ENCODE measurements at places on chromosomes 12 and 14. TPM values are rescaled to one million over a fixed set of nuclear protein-coding genes. Genes with fewer than 3 reads are reported as not detected.

DNA sequence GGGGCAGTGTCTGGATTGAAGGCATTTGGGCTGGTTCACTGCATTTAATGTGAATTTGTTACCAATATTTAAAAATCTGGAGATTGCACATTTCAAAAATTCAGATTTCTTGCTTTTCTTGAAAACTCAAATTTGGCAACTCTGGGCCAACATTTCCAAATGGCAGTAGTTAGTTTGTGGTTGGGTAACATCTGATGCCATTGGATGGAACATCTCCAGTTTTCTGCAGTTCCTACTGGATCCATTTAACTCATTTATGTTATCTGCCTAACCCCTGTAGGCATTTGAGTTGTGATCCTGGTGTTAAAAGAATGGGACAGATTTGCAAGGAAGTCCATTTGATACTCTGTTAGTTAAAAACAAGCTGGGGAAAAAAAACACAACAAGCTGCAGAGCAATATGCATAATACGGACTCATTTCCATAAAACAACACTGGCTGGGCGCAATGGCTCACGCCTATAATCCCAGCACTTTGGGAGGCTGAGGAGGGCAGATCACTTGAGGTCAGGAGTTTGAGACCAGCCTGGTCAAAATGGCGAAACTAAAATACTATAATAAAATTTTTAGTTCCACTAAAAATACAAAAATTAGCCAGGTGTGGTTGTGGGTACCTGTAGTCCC, 7.9 kb downstream of the EIF2B2 start:
- DNase-seq = no peak

DNA sequence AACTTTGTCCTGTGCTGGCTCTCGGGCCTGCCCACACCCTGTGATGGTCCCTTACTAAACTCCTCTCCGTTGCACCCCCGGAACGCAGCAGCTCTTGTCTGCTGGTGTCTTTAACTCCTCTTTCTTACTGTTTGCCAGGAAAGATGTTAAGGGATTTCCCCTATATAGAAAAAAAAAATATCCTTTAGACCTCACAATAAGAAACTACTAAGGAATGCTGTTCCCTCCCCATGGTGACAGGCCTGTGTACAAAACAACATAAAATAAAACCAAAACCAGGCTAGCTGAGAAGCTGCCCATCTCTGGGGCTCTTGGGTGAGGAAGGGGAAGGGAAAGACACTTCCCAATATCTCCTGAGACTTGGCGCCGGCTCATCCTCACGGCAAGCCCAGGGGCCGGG, 95.4 kb downstream of the CHGA start:
- DNase-seq = no peak

DNA sequence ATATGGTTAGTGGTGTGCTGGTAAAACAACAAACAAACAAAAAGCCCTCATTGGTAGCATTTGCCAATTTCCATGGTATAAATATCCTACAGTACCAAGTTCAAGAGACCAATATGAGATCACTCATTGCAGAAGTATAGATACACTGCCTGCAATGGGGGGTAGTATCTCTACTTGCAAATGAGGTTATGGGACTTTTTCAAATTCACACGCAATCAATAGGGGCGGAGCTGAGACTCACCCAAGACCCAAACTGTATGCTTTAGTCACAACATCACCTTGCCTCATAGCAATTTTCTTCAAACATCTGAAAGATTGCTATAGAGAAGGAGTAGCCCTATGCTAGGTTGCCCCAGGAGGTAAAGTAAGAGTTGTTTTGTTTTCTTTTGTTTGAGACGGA, 93.7 kb downstream of the VCPKMT start:
- DNase-seq = no peak

DNA sequence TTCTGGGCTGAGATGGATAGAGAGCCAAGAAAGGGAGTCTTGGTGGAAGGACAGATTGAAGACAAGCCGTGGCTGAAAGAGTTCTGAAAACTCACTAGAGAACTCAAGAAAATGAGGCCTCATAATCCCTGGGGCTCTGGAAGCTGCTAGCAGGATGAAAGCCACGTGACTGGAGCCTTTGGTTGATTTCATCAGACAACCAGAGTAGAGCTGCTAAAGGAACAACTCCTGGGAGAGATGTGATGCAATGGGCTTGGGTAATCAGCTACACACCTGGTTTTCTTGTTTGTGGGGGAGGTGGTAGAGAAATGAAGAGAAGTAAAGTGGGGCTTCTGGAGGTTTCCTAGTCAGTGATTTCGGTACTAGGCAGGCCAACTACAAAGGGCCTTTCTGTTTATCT, 13.4 kb downstream of the CSRNP2 start:
- no peak for DNase-seq

DNAI7 gene
- total RNA-seq = 0.82 TPM
